ENCODE measurements at places on chromosomes 6 and 20. TPM values are rescaled to one million over a fixed set of nuclear protein-coding genes. Genes with fewer than 3 reads are reported as not detected.
A peak's percentile ranks its signal among the peaks of the same experiment; 100 is the strongest.

GRCh38 chr6:117907601-117908245, 659 bp downstream of the SLC35F1 start:
- no peak for DNase-seq

DNA sequence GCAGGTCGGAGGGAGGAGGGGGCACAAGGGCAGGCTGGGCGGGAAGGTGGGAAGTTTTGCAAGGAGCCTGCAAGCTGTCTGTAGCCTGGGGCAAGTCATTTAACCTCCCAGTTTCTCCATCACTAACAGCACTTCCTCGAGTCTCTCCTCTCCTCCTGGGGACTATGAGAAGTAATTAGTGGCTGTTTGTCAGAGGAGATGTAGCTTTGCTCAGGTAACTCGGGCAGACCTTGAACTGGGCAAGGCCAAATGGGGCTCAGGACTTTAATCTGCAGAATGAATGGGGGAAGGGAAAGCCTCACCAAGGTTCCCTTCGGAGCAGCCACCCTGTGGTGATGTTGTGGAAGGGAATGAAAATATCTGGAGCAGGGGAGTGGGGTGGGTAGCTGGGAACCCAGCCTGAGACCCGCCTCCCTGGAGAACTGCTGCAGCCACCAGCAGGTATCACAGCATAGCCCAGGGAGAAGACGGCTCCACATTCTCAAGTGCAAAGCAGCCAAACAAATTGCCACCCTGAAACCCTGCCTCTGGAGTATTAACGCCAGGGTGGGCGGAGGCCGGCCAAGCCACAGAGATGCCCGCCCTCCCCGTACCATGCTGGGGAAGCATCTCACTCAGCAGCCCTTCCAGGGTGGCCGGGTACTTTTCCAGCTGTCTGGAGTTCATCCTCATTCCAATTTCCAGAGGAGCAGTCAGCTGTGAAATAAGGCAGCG, 6.1 kb upstream of the LEMD2 start:
- no peak for DNase-seq

DNA sequence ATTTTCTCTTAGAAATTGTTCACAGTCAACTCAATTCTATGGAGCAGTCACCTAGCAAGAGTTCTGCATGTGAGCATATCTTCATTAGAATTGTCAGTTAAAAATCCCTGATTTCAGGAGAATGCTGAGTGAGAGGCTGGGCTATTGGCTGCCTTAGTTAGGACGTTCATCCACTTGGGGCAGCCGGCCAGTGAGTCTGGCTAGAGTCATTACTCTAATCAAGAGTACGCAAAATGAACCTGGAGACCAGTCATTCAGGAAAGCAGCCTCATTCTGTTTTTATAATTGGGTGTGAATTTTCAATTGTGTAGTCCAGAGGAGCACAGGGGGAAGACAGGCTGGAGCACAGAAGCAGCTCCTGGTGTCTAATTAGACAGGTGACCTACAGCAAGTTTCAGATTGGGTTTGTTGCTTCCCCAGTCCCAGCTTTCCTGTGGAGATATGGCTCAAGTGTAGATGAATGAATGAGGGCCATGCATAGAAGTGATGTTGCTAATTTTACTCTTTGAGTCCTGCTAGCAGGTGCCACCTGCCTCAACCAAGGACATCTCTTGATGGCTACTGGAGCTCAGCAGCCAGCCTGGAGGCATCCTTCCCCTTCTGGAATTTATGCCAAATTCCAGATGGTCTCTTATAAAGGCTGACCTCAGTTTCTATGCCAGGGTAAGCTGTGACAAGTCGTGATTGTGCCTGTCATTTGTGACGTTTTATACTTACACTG, 265.7 kb downstream of the NKAIN2 start:
- no peak for DNase-seq

GRCh38 chr20:41426086-41426830, 59.6 kb upstream of the EMILIN3 start:
- DNase-seq = no peak

- no peak for DNase-seq
Measured at GRCh38 chr6:166712286-166713228, 85.5 kb upstream of the RPS6KA2 start.

The PRR18 gene
- not detected for total RNA-seq

The SCRT2 gene
- not detected for total RNA-seq

DNA sequence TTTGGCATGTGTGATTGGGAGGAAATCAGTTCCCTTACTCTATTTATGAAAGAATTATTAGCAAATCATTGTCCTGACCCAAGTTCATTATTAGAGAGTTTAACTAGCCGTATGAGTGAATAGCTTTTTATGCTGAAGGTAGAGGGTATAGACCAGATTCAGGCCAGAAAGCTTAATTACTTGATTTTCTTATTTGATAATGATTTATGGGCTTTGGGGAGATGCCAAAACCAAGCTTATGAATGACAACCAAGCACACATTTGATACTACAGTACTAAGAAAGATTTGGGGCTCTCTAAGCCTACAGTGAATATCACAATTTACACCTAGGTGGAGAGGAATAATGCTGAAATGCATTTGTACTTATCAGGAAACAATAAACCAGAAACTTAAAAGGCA, 193.2 kb downstream of the ARHGAP18 start:
- DNase-seq = no peak

- DNase-seq = no peak
Measured at GRCh38 chr20:2755451-2756055, 44.9 kb downstream of the CPXM1 start.

- no peak for DNase-seq
Measured at GRCh38 chr6:99589290-99589672, 17.4 kb upstream of the PRDM13 start.

DNA sequence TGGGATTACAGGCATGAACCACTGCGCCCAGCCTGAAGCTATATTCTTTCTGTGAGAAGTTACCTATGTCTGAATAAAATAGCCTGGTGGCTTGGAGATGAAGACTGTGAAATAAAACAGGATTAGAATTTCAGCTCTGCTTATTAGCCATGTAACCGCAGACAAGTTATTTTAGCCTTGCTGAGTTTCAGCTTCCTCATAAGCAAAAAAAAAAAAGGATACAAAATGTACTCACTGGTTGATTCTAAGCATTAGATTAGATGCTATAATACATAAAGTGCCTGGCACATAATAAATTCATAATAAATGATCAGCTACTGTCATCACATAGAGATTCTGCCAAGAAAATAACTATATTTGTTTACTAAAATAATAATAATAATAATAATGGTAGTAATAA, 98.8 kb downstream of the EPB41L2 start:
- DNase-seq = no peak

The C6orf52 gene
- total RNA-seq = not detected

DNA sequence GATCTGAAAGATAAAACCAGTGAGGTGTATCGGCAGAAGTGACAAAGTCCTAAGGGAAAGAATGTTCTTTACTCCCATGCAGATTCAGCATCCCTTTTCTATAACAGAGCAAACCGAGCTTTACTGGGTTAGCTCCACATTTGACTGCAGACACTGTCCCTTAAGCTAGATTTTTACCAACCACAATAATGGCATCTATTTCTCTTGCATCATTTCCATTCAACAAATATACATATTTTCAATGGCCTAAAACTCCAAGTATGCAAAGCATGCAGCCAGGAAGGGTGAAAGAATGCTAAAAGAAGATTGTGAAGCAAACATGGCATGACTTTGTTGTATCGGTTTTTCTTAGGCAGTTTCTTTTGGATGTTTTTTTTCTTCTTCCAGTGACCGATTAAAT, 255.4 kb downstream of the OGFRL1 start:
- no peak for DNase-seq

GRCh38 chr6:16972535-16972934, 129.3 kb upstream of the STMND1 start:
- no peak for DNase-seq

The C20orf141 gene
- not detected for total RNA-seq

GRCh38 chr20:36573798-36574365, 485 bp downstream of the TGIF2 start:
- DNase-seq = peak; percentile 34

The CCDC170 gene
- total RNA-seq = 1.4 TPM

The ZNF512B gene
- total RNA-seq = 8.9 TPM

GRCh38 chr20:20273286-20273685, 94.6 kb upstream of the INSM1 start:
- DNase-seq = no peak

The HRH3 gene
- total RNA-seq = not detected

DNA sequence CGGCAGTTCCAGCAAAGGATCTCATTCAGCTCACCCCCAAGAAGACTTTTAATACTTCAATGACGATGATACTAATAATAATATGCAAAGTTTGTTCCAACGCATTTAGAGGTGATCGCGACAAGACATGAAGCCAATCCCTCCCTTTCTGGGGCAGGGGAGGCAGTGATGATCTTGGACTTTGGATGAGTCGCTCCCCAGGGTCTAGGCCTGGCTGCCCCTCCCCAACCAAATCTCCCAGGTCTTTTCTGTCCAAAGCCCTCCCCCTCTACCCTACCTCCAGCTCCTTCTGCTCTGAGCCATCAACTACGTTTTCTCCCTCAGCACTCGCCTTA, 33.9 kb downstream of the HLA-A start:
- no peak for DNase-seq

- no peak for DNase-seq
Measured at GRCh38 chr6:21135484-21136013, 458.0 kb upstream of the SOX4 start.

DNA sequence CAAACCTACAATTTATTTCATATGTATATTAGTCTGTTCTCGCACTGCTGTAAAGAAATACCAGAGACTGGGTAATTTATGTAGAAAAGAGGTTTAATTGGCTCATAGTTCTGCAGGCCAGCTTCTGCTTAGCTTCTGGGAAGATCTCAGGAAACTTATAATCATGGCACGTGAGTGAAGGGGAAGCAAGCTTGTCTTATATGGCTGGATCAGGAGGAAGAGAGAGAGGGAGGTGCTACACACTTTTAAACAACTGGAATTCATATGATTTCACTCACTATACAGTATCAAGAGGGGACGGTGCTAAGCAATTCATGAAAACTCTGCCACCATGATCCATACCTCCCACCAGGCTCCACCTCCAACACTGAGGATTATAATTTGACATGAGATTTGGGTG, 29.9 kb downstream of the PHACTR2 start:
- no peak for DNase-seq

DNA sequence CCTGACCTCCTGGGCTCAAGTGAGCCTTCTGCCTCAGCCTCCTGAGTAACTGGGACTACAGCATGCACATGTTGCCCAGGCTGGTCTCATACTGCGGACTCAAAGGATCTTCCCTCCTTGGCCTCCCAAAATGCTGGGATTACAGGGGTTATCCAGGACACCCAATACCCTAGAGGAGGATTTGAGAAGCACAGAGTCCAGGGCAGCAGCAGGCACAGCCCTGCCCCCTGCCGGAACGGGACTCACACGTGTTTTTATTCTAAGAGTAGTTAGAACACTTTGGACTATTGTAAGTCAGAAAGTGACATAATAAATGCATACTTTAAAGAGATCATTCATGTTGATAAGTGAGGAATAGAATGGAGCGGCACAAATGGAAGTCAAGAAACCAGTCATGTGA, 80.2 kb downstream of the C6orf118 start:
- DNase-seq = no peak

DNA sequence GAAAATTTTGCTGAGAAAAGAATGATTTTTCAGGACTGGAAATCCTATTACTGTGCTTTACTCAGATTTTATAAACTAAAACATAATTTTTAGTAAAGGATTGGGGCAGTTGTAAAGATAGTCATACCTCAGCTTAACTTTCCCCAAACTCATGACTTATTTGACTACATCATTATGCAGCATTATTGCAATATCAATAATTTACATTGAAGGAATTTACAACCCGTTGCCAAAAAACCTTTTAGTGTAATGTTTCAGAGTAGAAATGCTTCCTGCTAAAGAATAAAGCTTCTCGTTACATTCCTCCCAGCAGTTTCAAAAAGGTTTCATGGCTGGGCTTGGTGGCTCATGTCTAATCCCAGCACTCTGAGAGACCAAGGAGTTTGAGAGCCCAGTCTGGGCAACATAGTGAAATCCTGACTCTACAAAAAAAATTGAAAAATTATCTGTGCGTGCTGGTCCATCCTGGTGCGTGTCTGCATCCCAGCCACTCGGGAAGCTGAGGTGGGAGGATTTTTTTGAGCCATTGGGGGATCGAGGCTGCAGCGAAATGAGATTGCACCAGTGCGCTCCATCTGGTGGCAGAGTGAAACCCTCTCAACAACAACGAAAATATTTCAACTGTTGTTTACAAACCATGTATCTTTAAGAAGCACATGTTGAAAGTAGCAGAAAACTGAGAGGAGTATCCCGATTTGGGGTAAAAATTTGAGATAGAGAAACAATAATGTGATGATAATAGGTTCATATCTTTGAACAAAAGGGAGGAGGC, 4.4 kb downstream of the AMD1 start:
- peak; percentile 34 for DNase-seq

- peak; percentile 80 for DNase-seq
Measured at GRCh38 chr6:166997768-166998255, 1.4 kb upstream of the CEP43 start.

- DNase-seq = no peak
Measured at GRCh38 chr6:114879693-114880092, 536.9 kb upstream of the HS3ST5 start.

GRCh38 chr20:22404419-22405170, 179.8 kb downstream of the FOXA2 start:
- no peak for DNase-seq

DNA sequence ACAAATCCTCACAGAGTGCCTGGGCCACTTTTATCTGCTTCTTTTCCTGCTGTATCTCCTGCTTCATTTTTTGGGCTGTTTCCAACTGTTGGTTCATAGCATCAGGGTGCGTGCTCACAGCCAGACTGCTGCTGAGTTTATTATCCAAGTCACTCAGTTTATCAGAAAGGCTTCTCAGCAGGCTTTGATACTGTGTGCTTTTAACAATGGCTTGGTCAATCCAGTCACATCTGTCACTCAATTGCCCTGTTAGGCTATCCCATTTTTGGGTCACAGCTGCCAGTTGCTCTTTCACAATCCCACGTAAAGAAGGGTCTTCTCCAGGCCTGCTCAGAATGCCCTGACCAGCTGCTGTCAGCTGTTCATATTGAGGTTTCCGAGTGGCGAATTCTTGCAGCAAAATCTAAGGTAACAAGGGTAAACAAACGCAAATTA, 87.2 kb downstream of the DST start:
- DNase-seq = peak; percentile 89

DNA sequence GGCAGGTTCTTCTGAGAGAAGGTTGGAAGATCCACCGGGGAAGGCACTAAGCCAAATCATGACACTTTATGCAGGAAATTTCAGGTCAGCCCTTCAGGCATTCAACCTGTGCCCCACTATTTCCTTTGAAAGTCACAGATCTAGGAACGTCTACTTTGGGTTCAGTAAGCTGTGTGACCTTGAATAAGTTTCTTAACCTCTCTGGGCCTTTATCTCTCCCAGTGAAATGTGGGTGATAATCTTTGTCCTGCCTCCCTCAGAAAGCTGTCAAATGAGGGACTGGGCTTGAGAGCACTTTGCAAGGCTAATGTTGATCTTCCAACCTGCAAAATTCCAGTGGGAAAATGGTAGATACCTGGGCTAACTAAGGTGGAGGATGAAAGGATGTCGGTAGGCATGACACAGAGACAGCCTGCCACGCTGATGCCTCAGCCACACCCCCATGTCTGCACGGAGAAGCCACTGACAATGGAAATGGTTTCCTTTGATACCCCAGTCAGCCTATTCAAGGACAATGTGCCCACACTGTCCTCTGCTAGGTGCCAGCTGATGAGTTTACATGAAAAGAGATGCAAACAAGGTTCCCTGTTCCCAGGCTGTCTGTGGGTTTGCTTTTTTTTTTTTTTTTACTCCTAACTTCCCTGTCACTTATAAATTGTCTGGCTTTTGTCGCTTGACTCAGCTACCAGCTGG, 9.3 kb downstream of the BNIP5 start:
- no peak for DNase-seq

Measured in umbilical cord (tissue), 2 donors.